ENCODE measurements at places on chromosomes 3 and 15. TPM values are rescaled to one million over a fixed set of nuclear protein-coding genes. Genes with fewer than 3 reads are reported as not detected.

Gene GPR149
- not detected for total RNA-seq

Gene CPLX3
- not detected for total RNA-seq

Gene SOX2
- not detected for total RNA-seq

Gene CASR
- total RNA-seq = under 0.01 TPM

Gene LEO1
- 24.3 TPM for total RNA-seq

Gene GOLGA8R
- 2.3 TPM for total RNA-seq

Gene ATP8B4
- total RNA-seq = 0.29 TPM

Gene TEX9
- total RNA-seq = 1.3 TPM
